Dorsolateral prefrontal cortex (tissue), 122 donors: ENCODE measurements at places on chromosomes 5 and 9.

- DNase-seq: no peak
Measured at GRCh38 chr5:153079396-153079795, 411.1 kb upstream of the GRIA1 start.

DNA sequence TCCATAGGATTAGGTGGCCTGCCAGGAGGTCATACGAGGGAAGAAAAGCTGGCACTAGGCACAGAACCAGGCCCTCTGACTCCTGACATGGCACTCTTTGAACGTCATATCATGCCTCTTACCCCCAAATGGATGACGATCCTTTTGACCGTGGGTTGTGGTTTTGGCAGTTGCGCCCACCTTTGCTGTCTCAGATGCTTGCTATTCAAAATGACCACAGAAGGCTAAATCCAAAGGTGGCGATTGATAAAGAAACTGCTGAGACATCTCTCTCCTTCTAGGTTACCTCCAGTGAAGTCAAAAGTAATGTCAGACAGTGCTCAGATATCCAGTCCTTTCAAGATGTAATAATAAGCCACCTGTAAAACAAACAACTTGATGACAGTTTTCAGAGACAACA, 385.0 kb downstream of the EFNA5 start:
- no peak for DNase-seq

DNA sequence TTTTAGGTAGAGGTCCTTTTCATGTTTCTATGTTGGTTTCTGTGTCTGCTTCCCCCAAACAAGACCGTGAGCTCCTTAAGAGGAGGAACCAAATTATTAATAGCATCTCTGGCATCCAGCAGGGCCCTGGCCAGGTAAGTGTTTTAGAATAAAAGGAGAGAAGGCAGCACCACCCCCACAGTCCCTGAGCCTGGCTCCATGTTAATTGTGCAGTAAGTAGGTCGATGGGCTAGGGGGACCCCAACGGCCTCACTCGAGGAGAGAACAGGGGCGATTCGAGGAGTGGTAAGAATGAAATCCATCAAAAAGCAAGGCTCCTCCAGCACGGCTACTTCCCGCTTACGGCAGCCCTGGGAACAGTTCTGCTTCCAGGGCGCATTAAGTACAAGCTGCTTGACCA, 67.0 kb downstream of the GABBR2 start:
- DNase-seq: peak; percentile 49

DNA sequence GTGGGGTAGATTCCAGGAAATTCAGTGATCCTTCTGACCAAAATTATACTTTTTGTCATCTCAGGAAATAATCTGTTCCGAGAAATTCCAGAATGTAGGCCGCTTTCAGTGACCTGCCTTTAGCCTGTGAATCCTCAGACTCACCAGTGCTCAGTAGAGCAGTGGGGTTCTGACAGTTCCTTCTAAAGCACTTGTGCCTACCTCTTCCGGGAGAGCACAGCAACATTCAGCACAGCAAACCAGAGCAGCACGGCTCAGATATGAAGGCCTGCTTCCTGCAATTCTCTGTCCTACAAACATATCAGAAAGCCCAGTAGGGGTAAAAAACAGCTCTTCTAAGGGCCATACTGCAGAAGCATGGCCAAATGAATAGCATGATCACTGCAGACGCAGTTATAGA, 15.0 kb downstream of the FANCC start:
- no peak for DNase-seq

GRCh38 chr5:141846031-141846430, 32.2 kb downstream of the PCDH1 start:
- DNase-seq: peak; percentile 90

DNA sequence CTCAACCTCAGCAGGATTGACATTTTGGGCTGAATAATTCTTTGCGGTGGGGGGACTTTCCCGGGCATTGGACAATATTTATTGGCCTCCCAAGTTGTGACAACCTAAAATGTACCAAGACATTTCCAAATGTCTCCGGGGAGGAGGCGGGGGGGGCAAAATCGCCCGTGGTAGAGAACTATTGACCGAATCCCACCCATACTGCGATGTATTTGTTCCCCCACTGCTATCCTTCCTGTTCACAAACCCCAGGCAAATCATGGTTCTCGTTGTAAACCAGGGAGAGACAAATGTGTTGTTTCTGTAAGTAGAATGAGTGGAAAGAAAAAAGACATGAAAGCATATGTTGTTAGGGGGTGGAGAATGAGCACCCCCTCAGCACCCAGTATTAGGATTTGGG, 141.9 kb downstream of the PSAT1 start:
- DNase-seq: no peak

GRCh38 chr5:143435210-143435657, 31.7 kb upstream of the NR3C1 start:
- no peak for DNase-seq

DNA sequence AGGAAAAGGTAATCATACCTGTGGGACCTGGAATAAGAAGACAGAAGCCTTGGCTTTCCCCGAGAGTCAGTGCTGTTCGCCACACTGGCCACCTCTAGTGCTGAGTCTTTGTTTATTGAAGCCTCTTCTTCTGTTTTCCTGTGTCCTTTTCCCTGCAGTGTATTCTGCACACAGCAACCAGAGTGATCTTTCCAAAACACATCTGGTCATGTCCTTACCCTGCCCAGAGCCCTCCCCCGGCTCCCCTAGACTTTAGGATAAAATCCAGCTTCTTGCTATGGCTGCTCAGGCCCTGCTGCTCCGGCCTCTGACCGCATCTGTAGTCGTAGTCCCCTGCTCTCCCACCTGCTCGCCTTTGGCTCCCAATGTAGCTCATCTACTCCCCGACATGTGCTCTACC, 28.3 kb downstream of the GALNT10 start:
- DNase-seq: no peak

DNA sequence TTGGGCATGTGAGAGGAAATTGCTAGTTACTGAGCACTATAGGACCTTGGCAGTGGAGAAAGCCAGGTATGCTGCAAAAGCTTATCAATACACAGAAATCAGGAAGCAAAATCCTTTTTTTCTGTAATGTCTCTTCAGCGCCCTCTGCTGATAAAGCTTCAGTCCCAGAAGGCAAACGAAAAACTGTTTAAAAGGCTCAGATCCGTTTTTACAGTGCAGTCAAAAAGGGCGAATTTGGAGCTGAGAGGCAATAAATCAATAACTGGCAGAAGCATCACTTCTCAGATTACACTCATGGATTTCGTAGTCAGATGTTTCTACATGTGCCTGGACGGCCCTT, 1.1 kb upstream of the MAN2A1 start:
- no peak for DNase-seq

DNA sequence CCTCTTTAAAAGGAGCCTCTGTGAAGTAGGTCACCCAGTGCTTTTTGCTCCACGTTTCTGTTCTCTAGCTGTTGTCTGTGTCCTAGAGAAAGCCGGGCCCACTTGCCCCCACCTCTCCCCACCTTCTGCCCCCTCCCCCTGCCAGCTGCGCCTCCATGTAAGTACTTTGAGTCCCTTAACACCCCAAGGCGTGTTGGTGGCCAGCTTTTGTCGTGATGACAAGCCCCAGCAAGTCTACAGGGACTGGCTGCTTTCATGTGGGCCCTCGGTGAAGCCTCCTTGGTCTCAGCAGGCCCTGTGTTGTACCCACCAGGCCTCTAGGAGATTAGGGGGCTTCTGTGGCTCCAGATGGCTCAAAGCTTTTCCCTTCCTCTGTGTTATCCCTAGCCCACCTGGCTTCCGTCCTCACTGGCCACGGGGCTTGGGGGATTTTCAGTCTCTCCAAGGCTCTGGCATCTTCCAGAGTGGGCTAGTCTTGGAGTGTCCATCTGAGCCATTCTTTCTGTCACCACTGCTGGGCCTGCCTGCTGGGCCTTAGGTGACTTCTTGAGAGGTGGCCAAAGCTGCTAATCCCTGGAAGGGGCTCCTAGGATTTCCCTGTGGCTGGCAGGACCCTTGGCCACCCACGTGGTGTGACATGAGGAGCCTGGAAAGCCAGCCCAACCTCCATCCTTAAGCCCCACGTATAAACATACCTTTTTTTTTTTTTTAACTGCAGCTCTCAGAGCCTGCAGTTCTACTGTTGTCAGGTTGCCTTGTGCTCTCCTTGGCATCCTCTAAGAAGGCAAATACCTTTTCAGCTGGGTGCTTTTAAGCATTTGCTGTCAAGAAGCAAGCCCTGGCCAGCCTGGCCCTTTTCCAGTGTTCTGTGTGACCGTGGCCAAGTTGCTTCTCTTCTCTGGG, 1.1 kb upstream of the NDST1 start:
- no peak for DNase-seq

- DNase-seq: no peak
Measured at GRCh38 chr9:11064909-11065308, 452.1 kb upstream of the PTPRD start.

GRCh38 chr9:36903541-36904435, 130.3 kb downstream of the PAX5 start:
- DNase-seq: no peak

DNA sequence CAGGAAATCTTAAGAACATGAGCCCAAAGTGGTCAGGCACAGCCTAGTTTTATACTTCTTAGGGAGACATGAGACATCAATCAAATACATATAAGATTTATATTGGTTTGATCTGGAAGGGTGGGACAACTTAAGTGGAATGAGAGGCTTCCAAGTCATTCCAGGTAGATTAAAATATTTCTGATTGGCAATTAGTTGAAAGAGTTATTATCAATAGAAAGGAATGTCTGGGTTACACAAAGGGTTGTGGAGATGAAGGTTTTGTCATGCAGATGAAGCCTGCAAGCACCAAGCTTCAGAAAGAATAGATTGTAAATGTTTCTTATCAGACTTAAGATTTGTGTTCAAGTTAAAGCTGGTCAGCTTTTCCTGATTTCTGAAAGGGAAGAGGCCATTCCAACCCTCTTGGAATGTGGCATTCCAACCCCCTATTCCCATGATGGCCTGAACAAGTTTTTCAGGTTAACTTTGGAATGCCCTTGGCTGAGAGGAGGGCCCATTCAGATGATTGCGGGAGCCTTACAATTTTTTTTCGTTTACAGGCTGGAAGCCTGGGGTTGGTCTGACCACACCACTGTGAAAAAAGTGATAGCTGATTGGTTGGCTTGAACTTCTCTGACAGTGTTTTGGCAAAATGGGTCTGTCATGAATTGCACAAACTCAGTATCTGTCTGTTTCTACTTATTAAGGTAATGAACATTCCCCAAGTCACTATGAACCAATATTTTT, 245.6 kb upstream of the RAI14 start:
- no peak for DNase-seq

DNA sequence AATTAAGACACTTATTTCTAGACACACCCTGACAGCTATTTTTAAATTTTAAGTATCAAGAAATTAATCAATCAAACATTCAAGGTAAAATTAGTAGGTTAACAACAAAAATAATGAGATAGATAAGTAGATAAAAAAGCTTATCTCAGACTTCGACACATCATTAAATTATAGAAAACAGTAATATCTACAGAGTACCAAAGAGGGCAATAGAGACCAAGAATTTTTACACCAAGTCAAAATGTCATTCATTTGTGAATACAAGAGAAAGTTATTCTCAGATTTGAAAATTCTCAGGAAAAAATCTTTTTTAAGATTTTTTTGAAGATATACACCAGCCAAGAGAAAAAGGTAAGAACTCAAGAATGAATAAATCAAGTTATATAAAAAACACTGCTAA, 445.6 kb downstream of the ACTL7B start:
- no peak for DNase-seq

- DNase-seq: no peak
Measured at GRCh38 chr5:41722359-41722950, 147.8 kb downstream of the OXCT1 start.

DNA sequence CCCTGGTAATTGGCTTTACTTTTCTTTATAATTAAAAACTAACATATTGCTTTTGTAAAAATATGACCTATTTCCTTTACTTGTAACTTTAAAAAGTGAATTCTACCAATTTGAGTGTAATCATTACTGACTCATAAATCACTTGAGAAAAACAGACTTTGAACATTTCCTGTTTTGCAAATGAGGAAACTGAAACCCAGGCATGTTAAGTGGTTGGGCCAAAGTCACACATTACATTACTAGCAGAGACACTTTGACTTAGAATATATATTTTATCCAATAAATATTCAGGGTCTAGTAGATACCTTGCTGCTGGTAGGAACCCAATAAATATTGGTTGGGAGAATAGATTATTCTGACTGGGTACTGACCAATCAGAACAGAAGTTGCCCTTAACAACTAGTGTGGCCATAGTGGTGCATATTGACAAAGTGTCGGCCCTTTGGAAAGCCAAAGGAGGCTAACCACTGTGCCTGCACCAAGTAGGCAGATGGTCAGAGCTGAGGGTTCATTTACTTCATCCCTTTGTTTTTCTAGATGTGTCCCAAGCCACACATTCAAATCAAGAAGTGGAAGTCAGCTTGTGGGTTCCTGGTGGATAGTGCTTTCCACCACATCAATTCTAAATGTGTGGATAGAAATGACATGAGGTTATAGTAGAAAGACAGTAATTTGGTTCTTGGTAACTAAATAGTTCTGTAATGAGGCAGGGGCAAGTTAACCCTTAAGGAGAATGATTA, 365.1 kb upstream of the RIOK2 start:
- no peak for DNase-seq

GRCh38 chr5:139492700-139493192, 10.2 kb upstream of the STING1 start:
- no peak for DNase-seq

GRCh38 chr5:160685695-160686094, 166.3 kb downstream of the ATP10B start:
- no peak for DNase-seq

DNA sequence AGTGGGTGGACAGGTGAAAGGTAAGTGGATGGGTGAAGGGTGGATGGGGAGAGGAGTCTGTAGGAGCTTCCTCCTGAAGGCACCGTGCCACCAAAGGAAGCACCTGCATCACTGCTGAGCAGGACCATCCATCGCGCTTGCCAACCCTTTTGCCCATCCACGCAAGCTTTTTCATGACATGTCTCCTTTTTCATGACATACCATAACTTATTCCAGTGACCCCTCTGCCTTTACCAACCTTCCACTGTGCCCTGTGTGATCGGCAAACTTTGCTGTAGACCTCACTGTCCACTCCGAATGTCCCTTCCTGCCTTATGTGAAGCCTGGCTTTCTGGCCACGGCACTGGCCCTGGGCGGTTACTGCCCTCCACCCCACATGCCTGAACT, 13.4 kb downstream of the FLT4 start:
- DNase-seq: no peak

DNA sequence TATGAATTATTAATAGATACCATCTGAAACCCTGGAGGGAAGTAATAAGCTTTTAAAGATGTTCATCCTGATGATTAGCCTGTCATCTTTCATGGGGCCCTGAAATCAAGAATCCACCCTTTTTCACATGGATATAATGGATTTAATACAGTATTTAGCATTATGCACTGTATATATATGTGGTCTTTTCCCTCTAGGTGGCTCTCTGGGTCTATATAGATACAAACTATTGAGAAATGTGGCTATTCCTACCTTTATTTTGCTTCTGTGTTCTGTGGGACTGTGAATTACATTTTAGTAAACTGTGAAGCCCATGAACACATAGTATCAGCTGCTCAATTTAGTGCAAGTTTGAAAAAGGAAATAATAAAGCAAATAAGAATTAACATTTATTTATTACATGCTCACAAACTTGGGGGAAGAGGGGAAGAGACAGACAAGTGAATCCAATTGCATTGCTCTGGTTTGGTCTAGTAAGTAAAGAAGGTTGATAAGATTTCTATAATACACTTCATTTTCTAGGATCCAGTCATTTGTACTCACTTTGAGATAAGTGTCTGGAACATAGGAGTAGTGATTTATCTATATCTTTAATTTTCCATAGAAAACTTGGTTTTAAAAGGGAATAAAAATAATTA, 112.2 kb downstream of the SCAMP1 start:
- no peak for DNase-seq
